ENCODE measurements at places on chromosomes 4 and X.

DNA sequence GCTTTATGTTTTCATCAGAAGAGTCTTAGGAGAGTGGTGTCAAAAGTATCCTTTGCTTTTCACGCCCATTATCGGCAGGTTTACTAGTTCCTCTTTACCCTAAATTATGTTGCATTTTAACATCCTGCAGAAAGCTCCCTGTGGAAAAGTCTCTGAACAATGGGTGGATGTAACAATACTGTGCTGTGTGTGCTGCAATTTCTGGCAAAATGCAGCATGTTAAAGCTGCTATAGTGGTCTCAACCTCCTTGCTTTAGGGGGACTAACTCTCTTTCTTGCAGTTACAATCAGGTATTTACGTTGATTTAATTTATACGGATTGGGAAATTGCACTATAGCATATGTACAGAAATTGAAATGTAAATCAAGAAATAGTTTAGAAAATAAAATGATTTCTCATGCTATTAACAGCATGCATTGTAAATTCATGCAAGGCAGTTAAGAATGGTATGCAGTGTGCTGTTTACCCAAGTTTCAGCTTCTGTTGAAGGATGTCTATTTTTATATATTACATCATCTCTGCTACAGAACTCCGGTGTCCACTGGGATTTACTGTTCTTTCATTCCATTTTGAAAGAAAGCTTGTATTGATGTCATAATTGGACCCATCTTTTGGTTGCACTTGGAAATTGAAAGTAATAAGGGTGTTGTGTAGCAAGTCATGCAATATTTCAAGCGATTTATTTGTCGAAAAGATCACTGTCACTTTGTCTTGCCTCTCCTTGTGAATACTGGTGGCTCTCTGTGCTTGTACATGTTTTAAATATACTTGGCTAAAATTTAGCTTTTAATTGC is 145.7 kb downstream of the RAPGEF2 start:
- no peak for DNase-seq

GRCh38 chrX:20274121-20274520 is 7.4 kb upstream of the RPS6KA3 start:
- DNase-seq = no peak

GRCh38 chr4:122034619-122035018 is 82.8 kb upstream of the TRPC3 start:
- no peak for DNase-seq

- no peak for DNase-seq
Observed at GRCh38 chrX:23811108-23811651, 28.2 kb downstream of the SAT1 start.

GRCh38 chr4:185559915-185560281 is 24.6 kb upstream of the PDLIM3 start:
- DNase-seq = peak; percentile 17

DNA sequence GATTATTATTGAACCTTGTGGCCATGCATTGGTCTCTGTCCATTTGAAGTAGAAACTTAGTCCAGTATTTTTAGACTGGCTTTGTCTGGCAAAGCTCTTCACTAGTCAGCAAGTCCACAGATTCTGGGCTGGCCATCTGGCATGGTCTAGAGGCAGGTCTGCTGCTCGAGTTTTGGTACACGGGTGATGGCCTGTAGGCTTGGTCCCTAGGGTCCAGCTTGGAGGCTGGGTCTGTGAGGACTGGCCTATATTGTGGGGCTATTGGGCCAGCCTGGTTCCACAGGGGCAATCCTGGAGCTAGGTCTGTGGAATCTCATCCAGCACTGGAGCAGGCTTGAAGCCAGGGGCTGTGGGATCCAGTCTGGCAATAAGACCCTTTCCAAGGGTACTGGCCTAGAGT is 607.6 kb upstream of the KLHL4 start:
- no peak for DNase-seq

DNA sequence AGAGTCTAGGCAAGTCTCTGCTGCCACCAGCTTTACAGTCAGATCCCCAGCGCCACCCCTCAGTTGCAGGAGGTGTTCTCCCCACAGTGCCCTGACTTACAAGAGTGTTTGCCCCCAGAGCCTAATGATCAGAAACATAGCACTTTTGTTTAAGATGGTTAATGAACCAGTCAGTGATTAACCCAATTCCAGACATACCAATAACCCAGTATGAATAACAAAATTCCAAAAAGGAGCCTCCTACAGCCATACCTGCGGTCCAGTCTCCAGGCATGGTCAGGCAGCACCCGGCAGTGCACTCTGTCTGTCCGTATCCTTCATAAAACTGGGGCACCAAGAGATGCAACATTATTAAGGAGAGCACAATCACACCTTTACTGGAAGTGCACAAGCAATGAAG is 30.7 kb upstream of the CENPU start:
- DNase-seq = no peak
